ENCODE measurements at places on chromosomes 5 and 9.

- DNase-seq, result no peak
Measured at GRCh38 chr9:121285835-121286687, 18.1 kb downstream of the GSN start.

DNA sequence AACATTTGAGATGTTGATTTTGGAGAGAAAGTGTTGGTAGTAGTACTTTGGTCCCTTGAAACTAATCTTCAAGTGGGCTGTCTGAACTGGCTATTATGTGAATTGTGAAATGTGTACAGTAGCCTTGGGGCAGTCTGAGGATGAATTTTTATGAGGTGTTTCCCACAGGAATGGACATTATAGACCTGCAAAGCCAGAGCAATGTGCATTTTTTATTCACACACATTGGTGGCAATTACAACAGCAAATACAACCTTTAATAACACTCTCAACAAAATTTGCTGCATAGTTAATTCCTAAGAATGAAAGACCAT is 147.0 kb downstream of the PAM start:
- no peak for DNase-seq

DNA sequence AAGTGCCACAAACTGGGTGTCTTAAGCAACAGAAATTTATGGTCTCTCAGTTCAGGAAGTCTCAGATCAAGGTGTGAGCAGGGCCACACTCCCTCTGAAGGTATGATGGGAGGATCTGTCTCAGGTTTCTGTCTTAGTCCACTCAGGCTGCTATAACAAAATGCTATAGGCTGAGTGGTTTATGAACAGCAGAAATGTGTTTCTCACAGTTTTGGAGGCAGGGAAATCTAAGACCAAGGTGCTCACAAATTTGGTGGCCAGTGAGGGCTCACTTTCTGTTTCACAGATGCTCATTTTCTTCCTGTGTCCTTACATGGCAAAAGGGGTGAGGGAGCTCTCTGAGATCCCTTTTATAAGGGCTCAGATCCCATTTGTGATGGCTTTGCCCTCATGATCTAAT is 281.4 kb downstream of the CWC27 start:
- no peak for DNase-seq

DNA sequence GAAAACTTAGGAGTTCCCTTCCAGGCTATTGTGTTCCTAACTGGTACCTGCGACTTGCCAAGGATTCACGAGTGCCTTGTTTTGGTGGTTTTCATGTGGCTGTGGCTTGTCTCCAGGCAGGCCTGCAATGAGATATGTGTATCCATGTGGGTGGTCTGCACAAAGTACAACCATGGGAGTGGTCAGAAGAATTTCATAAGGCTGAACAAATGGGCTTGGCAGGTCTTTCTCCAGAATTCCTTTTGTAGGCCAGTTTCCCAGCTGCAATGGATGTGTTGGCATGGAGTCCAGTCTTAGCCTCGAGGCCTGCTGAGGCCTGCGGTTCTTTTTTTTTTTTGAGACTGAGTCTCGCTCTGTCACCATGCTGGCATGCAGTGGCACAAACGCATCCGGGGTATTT is 28.8 kb upstream of the MELK start:
- DNase-seq, result no peak

DNA sequence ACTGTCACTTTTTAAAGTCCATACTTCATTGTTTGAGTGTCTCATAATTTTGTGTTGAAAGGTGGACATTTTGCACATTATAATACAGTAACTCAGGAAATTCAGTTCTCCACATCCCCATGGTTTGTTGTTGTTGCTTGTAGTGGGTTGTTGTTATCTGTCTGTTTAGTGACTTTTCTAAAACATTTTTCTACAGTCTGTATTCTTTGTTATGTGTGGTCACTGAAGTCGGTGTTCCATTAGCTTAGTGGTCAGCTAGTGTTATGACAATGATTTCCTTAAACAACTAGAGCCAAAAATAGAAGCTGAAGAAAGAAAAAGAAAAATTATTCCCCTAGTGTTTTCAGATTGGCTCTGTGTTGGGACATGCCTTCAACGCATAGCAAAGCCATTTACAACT is 5.6 kb upstream of the IL33 start:
- DNase-seq, result no peak

DNA sequence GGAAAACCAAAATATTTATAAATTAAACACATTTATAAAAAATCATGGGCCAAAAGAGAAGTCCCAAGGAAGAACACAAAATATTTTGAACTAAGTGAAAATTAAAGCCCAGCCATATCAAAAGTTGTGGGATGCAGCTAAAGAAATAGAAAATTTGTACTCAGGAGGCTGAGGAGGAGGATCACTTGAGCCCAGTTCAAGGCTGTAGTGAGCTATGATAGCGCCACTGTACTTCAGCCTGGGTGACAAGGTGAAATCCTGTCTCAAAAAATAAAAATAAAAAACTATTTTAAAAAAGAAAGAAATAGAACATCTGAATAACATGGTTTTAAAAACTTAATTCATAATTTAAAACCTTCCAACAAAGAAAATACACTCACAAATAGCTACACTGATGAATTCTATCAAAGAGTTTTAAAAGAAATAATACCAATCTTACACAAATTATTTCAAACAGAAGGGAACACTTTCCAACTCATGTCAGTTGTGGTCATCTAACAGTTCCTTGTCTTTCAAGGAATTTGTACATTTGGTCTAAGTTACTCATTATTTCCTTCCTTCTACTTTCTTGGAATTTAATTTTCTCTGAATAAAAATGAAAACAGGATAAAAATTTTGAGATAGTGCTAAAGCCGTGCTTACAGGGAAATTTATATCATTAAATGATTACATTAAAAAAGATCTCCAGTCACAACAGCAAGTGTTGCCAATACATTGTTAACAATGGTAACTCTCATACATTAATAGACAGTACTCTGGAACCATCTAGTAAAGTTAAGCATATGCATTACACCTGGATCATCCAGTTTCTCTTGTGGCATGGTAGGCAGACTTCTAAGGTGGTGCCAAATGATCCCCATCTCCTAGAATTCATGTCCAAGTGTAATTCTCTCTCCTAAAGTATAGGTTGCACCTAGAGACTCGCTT is 17.8 kb downstream of the PTBP3 start:
- no peak for DNase-seq

- DNase-seq, result no peak
Measured at GRCh38 chr5:68028131-68028727, 187.3 kb upstream of the PIK3R1 start.

GRCh38 chr5:139837711-139838380 is 42.2 kb downstream of the PSD2 start:
- no peak for DNase-seq

DNA sequence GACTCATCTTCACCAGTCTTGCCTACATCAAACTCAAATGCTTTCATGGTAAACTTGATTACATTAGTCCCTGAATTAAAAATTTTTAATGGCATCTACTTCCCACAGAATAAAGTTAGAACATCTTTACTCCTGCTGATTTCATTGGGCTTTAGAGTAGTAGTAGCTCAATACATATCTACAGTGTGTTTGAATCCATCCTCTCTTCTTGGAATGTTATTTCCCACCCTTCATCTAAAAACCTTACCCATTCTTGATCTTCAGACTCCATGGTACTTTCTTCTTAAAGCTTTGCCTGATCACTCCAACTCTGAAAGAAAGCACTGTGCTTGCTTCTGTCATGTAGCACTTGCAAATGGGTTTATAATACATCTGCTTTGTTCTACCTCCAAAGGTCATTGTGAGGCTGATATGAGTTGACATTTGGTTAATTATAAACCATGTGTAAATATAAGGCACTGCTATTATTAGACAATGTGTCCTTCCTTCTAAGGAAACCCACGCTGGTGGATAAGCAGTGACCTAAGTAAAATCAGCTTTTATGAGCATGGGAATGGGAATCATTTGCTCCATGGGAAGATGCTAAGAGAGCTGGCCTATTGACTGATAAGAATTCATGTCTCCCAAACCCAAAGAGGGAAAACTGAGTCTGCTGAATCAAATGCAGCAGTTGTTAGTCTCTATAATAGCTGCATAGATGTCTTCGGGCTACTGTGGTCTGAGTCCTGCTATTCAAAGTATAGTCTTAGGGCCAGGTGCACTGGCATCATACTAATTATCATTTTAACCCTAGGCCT is 7.5 kb upstream of the PRLR start:
- no peak for DNase-seq

GRCh38 chr9:21789541-21790037 is 12.8 kb upstream of the MTAP start:
- peak; percentile 61 for DNase-seq

GRCh38 chr5:142211918-142212317 is 103.3 kb downstream of the NDFIP1 start:
- no peak for DNase-seq

- peak; percentile 52 for DNase-seq
Measured at GRCh38 chr9:20620650-20621470, 1.4 kb downstream of the MLLT3 start.

GRCh38 chr5:176541338-176542134 is 4.3 kb upstream of the RNF44 start:
- DNase-seq, result peak; percentile 74

DNA sequence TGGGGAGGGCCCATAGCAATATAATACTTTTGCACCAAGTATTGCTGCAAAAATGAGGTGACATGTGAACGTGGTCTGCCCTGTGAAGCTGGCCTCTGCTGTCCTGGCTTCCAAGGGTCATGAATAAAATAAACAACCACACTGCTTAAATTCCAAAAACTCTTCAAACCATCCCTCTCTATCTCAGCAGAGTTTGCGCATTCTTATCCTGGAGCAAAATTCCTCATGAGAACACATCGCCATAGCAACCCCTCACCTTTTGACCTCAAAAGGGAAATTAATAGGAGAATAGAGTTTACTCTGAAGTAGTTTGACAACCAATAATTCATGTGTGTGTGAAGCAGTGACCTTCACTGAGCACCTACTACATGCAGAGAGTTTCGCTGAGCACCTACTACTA is 342.9 kb downstream of the SPOCK1 start:
- DNase-seq, result no peak

DNA sequence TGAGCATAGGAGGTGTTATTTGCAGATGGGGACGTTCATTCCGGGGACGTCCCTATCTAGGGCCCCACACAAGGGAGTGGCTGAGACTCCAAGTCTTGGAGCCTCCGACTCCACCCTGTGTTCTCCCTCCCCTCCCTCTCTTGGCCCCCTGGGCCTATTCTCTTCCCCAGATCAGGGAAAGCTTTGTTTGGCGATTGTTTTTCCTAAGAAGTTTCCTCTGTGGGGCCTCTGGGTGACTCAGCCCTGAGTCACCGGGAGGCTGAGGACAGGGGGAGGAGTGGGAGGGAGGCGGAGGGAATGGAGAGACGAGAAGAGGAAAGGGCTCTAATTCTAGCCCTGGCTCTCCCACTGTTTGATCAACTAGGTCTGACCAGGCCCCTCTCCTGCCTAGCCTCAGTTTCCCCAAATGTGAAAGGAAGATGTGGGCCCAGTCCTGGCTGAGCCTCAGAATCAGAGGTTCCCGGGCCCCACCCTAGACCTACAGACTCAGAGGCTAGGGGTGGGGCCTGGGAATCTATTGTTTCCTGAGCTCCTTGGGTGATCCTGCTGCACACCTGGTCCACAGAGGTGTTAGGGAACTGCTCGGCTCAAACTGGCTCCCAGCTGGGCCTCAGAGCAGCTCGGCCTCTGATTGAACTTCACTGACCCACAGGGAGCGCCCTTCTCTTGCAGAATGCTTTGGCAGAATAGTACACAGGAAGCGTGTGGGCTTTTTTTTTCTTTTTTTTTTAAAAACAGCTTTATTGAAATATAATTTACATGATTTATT is 19.2 kb downstream of the GSN start:
- peak; percentile 26 for DNase-seq

DNA sequence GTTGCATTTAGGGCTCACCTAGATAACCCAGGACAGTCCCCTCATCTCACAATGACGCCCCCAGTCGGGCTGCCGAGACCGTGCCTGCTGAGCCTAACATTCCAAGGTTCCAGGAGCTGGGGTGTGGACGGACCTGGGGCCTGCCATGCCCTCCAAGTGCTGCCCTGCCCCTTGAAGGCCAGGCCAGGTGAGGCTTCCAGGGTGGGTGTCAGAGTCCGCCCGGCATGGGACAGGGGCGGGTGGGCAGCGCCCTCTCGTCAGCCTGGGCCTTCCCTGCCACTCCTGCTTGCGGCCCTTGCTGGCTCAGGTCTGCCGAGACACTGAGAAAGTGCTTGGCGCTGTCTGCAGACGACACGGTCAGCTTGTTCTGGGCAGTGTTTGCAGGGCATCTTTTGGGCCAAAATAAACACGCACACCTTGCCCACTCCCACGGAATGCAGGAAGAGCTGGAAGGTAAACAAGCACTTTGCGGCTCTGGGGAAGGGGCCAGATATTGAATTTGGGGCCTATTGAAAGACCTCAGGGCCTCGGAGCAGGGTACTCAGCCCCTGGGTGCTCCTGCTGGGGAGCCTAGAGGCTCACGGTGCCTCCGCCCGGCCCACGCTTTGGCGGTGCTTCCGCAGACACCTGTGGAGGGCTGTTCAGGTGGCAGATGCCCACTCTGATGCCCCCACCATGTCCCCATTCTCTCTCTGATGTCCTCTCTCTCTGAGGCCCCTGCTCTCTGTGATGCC is 4.2 kb upstream of the SCGB3A1 start:
- no peak for DNase-seq

DNA sequence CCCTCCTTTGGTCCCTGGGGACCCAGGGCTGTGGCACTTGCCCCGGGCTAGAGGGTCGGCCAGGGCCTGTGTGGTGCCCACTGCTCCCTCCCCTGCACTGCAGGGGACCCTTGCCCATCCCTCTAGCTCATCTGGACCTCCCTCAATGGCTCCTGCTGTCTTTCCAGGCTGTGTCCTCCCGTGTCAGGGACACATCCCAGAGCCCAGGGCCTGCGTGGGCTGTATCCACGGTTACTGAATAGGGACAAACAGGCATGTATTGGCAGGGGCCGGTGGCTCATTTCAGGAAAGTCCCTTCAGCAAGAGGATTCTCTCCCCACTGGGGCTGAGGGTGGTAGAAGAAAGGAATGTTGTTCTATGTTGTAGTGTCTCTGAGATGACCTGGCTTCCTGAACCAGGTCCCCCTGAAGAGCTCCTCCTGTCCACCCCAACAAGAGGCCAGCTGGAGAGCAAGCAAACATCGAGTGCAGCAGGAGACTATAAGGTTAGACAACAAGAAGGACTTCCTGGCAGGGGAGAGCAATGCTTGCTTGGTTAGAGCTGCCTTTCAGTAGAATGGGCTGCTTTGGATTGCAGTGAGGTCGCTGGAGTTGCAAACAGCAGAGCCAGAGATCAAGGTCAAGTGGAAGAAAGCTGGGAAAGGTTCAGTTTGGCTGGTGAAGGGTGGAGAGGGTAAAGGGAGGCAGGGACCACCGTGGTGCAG is 1.0 kb upstream of the CRB2 start:
- DNase-seq, result no peak

- DNase-seq, result no peak
Measured at GRCh38 chr5:83362526-83362925, 109.0 kb upstream of the VCAN start.

DNA sequence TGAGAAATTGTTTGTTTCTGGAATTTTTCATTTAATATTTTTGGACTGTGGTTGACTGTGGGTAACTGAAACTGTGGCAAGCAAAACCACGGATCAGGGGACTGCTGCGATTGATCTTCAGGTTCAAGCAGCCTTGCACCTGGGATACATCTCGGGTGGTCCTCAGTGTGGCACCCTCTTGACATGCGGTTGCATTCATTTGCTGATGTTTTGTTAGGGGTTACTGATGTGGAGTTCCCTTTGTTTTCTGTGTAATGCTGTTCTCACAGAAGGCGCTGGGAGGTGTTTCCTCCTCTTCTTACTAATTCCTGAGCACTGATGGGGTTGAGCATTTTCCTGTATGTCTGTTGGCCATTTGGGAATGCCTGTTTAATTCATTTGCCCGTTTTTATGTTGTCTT is 60.4 kb downstream of the EHMT1 start:
- no peak for DNase-seq
